HCT116 (cell line): ENCODE measurements at places on chromosomes 7 and 10.

DNA sequence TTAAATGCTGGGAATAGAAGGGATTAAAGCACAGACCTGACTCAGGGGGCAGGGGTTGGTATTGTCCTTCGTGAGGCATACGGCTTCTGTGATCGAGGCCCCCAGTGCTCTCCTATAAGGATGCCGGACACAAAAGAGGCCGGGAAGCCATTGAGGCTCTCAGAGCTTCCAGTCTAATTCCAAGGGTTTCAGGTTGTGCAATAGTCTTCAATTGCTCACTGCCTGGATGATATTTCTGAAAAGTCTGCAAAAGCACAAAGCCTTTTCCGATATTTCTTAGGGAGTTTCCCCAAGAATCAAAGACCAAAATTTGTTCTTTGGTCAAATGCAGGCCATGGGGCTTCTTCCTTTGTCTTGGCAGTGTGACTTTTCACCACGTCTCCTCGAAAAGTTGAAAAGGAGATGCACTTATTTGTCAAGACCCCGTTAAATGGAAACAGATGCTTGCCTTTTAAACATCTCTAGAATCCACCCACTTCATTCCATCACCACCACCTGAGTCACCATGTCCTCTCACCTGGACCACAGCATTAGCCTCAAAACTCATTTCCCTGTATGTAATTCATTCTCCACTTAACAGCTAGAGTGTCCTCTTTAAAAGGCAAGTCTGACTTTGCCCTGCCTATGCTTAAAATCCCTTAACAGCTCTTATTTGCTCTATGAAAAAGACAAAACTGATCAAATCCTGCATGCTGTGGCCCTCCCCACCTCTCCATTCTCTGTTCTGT lies 134.8 kb upstream of the NAMPT start:
- no peak for DNase-seq

DNA sequence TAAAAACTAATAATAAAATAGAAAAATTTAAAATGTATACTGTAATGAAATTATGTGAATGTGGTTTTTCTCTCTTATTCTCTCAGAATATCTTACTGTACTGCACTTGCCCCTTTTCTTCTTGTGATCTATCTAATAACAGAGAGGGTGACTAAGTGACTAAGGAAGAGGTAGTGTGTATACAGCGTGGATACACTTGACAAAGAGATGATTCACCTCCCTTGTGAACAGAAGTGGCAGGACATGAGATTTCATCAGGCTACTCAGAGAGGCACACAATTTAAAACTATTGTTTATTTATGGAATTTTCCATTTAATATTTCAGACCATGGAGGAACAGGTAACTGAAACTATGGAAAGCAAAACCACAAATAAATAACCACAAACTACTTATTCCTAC lies 806.6 kb upstream of the GHITM start:
- DNase-seq, result no peak

- DNase-seq, result no peak
Observed at GRCh38 chr10:123398756-123399155, 244.6 kb downstream of the BUB3 start.

DNA sequence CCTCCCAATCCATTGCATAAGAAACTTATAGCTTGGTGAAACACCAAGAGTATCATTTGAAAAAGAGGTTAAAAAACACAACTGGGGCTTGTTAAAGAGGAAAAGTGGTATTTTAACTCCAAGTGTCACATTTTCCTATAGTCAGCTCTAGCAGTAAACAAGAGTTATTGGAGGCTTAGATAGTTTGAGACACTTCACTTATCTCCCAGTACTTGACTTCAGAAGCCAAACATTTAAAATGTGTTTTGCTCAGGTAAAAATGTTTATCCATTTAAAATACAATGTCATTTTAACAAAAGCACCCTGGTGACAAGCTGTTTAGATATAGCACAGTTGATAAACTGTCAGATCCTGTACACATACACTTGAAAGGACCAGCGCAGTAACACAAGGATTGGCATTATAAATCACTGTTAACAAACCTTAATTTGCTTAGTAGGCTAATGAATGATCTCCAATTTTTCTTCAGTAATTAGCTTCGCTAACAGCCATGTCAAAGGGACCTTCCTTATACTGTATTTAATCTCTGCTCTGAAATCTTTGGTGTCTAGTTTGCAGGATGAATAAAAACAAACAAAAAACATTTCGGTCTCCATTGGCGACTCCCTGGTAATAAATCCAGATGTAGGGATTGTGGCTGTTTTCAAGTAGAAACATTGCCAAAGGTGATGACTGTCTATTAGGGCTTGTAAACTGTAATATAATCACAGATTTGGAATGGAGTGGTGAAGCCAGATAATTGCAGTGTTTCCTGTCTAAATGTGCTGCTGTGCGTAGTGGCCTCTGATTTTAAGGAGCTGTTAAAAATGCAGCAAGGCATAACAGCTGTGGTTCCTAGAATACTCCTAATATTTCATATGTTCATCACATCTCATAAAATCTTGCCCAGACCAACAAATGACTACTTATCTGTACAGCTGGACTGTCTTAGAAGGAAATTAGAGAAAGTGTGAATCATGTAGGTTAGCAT lies 545.1 kb downstream of the AUTS2 start:
- no peak for DNase-seq

GRCh38 chr10:110327262-110327914 lies 22.7 kb upstream of the SMNDC1 start:
- no peak for DNase-seq
